ENCODE measurements at places on chromosomes 6 and 20.
A peak's percentile ranks its signal among the peaks of the same experiment; 100 is the strongest.

- no peak for DNase-seq
These were observed 222.9 kb downstream of the SLC24A3 start for GRCh38 chr20:19435316-19435715.

- peak; percentile 84 for DNase-seq
These were observed 27.2 kb upstream of the SYNJ2 start for GRCh38 chr6:157954150-157955117.

DNA sequence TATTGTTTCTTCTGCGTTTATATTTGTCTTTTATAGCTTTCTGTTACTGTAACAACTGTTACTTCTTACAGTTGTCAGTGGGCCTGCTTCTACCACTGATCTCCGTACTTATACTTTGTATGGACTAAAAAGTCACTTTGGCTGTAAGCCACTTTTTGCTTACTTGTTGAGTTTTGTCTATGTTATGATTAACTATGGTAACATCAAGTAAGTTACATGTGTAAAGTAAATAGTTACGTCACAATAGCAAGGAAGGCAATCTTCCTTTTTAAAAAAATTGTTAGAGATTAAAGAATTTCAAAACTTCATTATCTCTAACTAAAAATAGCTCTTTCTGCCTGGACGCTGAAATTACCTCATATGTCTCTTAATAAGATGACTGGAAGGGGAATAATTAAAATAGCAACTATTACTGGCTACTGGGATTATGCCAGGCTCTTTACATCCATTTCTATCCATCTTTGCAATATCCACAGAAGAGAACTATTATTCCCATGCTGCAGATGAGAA is 10.9 kb downstream of the TFB1M start:
- DNase-seq, result no peak

GRCh38 chr6:72811971-72812421 is 190.1 kb downstream of the KCNQ5 start:
- DNase-seq, result no peak

DNA sequence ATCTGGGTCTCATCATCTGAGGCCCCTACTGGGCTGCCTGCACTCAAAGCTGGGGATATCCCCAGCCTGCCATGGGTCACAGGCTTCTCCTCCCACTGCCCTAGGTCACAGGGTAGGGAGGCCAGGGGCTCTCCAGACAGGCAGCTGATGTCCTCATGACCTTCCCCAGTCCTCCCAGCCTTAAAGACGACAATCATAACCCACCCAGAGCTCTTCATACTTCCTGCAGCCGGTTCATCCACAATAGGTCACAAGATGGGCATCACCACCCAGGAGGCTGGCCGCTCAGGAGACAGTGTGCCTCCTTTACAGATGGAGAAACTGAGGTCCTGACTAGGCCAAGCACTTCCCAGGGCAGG is 15.2 kb downstream of the TFEB start:
- no peak for DNase-seq

GRCh38 chr20:33004141-33004751 is at the start of gene SUN5:
Gene SUN5 (minus strand): TSS chr20:33004433. CDS start chr20:33004340, 93 bp downstream.
- no peak for DNase-seq

- DNase-seq, result no peak
These were observed 21.0 kb downstream of the XRN2 start for GRCh38 chr20:21324126-21324525.
